CD4-positive, alpha-beta T cell (primary cell): ENCODE measurements at places on chromosomes 7 and 10.
A peak's percentile ranks its signal among the peaks of the same experiment; 100 is the strongest.

DNA sequence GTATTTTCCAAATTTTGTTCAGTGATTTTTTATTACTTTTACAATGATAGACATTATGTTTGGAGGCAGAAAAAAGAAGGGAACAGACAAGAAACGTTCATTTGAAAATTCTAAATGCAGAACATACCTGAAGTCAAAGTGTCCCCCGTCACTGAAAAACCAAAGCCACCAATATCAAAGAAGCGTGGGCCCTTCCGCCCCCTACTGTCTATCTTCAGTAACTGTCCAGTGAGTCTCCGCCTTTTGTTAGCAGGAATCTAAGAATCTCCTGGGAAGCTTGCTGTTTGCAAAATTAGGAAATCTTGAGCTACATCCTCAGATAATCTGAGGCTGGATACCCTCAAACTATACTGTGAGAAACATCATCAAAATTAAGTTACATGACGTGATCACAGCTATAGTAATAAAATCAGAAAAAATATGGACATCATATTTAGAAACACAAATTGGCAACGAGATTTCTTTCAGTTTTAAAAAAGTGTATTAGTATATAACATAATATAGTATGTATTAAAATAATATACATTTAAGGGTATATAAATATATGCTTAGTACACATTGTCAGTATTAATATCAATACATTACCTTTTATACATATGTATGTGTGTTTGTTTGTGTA lies 169.3 kb upstream of the AKR1E2 start:
- H3K27me3 ChIP-seq: no peaks in the 10 kb centered on the region
- no peak overlapping the region for H3K27ac ChIP-seq
- peak; percentile 25 for DNase-seq
- H3K4me3 ChIP-seq: no peak overlapping the region
- peaks cover 5% of the 10 kb centered on the region for H3K4me1 ChIP-seq

- no peak for DNase-seq
- no peak overlapping the region for H3K27ac ChIP-seq
- H3K27me3 ChIP-seq: no peaks in the 10 kb centered on the region
- no peak overlapping the region for H3K4me3 ChIP-seq
- H3K4me1 ChIP-seq: no peaks in the 10 kb centered on the region
These were observed 1160.3 kb downstream of the CNTNAP2 start for GRCh38 chr7:147276783-147277370.

DNA sequence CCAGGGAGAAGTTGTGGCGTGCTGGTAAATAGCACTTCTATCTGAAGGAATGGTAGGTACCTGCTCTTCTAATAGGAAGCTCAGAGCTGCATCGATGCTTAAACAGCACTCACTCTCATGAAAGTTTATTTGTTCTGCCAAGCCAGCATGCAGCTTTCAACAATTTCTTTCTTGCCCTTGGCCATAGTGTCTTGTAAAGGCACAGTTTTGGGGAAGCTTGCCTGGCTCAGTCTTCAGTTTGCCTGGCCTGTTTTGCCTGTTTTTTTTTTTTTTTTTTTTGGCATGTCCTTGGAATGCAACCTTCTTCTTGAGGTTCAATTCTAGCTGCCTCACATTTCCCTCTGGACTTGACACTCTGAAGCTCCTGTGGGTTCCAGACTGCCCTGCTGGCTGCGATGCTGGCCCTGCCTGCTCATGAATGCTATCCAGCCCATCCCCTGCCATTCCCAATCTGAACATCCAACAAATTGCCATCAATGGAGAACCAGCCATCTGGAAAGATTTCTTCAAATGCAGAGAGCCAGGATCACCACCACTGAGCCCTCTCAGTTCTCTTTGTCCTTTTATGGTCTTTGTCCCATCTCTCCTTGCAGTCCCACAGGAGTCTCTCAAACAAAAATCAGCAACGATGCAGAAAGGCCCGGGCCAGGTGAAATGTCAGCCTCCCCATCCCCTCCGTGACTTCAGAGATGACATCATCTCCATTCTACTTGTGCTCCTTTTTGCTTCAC lies 133.9 kb downstream of the ANLN start:
- H3K27ac ChIP-seq: no peak overlapping the region
- H3K4me1 ChIP-seq: no peaks in the 10 kb centered on the region
- H3K36me3 ChIP-seq: no peaks in the 10 kb centered on the region
- no peak for DNase-seq
- no peaks in the 10 kb centered on the region for H3K27me3 ChIP-seq

DNA sequence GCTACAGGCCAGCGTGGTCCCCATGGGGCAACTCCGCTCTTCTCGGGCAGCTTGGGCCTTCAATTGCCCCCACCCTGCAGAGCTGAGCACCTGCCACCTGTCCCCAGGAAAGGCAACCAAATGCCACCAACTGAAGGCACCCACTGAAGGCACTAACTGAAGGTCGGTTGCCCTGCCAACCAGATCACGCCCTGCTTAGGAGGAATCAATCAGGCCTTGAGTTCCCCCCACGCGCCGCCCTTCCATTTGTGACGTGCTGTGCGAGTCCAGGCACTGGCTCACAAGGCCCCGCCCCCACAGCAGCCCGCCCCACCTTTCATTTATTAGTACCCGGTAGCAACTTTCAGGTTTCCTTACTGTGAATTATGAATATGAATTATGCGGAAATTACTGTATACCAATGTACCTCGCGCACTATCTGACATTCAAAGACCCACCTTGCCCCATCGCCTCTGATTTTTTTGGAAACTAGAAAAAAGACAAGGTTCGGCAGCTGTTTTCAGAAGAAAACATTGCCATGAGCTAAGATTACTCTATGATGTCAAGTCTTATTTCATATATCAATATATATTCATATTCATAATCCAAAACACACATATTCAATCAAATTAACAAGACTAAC lies 83.6 kb upstream of the ABI1 start:
- no peak overlapping the region for H3K27ac ChIP-seq
- no peak overlapping the region for H3K4me3 ChIP-seq
- no peaks in the 10 kb centered on the region for H3K4me1 ChIP-seq

DNA sequence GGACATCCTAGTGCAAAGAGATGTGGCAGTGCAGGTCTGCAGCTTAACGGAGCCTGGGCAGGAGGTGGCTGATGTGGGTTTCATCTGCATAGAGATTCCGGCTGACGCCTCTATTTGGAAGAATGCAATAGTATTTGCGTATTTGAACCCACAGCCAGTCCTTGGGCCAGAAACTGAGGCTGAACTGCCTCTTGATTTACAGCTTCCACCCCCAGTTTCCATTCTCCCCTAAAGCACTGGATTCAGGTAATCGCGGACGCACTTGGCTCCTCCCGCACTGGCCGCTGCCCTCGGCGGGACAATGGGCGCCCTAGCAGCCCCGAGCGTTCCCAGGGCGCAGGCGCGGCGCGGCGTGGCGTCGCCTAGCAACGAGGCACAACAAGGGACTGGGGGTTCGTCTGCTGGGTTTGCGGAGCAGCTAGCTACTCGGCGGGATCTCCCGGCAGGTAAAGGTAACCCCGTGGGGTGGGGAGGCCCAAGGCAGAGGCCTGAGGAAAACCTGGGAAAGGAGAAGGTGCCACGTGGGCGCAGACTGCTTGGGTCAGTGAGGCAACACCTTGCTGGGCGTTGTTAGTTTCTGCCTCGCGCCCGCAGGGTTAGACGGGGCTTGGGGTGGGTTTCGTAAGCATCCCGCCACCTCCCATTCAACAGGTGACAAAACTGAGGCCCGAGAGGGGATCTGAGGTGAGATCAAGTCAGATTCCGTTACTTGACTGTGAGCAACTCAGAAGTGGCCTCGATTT lies at the start of gene ARMC3:
Gene ARMC3, plus strand, starts transcription at position 393 of the 743 bp plus-strand sequence. CDS start 3,944 bp downstream, outside the sequence.
- H3K4me3 ChIP-seq: peak within 1 kb of the TSS; percentile 47
- H3K27me3 ChIP-seq: peaks cover 5% of the 10 kb centered on the region
- peak; percentile 31 for DNase-seq
- peaks cover 11% of the 10 kb centered on the region for H3K4me1 ChIP-seq

DNA sequence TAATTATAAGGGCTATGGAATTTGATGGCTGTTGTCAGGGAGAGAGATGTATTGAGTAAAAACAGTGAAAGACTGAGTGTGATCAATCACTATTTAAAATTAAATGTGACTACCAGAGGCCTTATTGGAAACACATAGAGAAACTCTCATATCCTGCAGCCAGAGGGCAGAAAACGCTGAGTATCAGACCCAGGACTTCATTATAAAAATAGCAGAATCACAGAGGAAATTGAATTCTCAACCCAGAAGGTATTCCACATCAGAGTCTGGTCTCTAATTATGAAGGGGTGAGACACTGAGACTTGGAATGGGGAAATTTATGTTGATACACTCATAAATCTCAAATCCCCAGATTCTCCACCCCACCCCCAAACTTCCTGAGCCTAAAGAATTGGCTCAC lies 69.5 kb upstream of the IL6 start:
- no peak for DNase-seq
- no peak overlapping the region for H3K27ac ChIP-seq
- H3K4me3 ChIP-seq: no peak overlapping the region
- H3K36me3 ChIP-seq: no peaks in the 10 kb centered on the region
- H3K4me1 ChIP-seq: no peaks in the 10 kb centered on the region

DNA sequence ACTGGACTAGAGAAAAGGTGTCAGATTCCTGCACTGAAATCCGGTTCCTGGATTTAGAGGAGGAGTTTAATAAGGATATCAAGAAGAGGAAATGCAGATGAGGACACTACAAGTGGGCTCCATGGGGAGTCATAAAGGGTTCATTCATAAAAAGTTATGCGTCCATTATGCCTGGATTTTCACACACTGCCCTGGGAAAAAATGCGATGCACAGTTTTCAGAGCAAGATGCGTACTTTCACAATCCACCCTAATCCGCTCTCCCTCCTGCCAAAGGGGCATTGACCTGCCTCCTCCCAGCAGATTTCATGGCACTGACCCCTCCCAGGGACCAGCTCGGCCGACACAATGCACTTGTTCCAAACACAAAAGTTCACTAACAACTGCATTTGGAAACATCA lies 42.2 kb upstream of the OPALIN start:
- peaks cover 22% of the 10 kb centered on the region for H3K27me3 ChIP-seq
- peaks cover 3% of the 10 kb centered on the region for H3K4me1 ChIP-seq
- H3K4me3 ChIP-seq: no peak overlapping the region
- no peak overlapping the region for H3K27ac ChIP-seq

- no peak overlapping the region for H3K4me3 ChIP-seq
- no peak for DNase-seq
- H3K27me3 ChIP-seq: no peaks in the 10 kb centered on the region
These were observed 44.8 kb downstream of the PDGFA start for GRCh38 chr7:474605-475424.

DNA sequence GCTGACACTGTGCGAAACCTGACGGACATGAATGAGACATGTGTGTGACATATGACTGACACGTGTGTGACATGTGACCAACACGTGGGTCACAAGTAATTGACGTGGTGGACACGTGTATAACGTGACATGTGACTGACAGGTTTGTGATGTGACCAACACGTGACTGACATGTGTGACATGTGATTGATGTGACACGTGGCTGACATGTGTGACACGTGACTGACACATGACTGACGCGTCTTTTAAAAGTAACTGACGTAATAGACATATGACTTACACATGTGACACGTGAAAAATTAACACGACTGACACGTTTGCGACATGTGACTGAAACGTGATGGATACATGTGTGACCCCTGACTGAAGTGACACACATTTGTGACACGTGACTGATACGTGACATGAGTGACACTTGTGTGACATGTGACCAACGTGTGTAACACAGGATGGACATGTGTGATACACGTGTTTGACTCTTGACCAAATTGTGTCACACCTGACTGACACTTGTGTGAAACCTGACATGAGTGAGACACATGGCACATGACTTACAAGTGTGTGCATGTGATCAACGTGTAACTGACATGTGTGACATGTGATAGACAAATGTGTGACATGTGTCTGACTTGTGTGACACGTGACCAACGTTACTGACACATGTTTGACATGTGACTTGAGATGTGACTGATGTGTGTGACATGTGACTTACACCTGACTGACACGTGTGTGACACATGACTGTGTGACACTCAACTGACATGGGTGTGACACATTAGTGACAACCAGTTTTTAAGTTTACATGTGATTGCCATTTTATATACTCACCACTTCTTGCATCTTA lies 56.9 kb downstream of the ZNF92 start:
- no peak for DNase-seq
- H3K4me1 ChIP-seq: no peaks in the 10 kb centered on the region
- H3K36me3 ChIP-seq: no peaks in the 10 kb centered on the region
- no peak overlapping the region for H3K27ac ChIP-seq

DNA sequence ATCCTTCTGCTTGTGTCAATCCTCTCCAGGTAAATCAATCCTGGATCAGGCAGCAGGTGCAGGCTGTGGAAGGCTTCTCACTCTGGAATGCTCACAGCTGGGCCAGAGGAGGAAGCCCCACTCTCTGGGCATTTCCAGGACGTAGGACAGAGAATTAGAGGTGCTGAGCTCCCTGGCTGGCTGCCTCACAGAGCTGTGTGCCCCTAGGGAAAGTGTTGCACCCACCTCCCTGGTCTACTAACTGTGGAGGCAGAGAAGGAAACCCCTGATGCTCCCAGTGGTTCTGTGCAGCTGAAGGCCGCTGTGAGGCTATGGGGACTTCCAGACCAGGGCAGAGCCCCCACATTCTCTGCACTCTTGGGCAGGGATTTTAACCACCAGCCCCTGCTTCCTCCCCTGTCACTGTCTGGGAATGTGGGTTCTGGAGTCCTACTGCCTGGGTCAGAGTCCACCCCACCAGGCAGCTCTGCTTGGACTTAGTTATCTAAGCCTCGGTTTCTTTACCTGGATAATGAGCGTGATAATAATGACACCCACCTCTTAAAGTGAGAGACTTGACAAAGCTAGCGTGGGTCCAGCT lies 73.5 kb upstream of the EEPD1 start:
- H3K36me3 ChIP-seq: no peaks in the 10 kb centered on the region
- H3K27ac ChIP-seq: no peak overlapping the region
- no peak for DNase-seq
- no peaks in the 10 kb centered on the region for H3K4me1 ChIP-seq

GRCh38 chr7:115748123-115748738 lies 282.3 kb downstream of the TFEC start:
- no peak overlapping the region for H3K27ac ChIP-seq
- no peaks in the 10 kb centered on the region for H3K4me1 ChIP-seq
- H3K27me3 ChIP-seq: no peaks in the 10 kb centered on the region
- no peak overlapping the region for H3K4me3 ChIP-seq

GRCh38 chr10:125734823-125735222 lies 15.3 kb downstream of the EDRF1 start:
- H3K36me3 ChIP-seq: peaks cover 99% of the 10 kb centered on the region
- no peak for DNase-seq
- H3K4me1 ChIP-seq: no peaks in the 10 kb centered on the region
- no peak overlapping the region for H3K4me3 ChIP-seq
